Activated CD8-positive, alpha-beta memory T cell treated with anti-CD3 and anti-CD28 coated beads, Interleukin-2, amount 10 ng/mL, durations not matched to agents 7 days and 5 days (primary cell): ENCODE measurements at places on chromosomes 13 and 19. TPM values are rescaled to one million over a fixed set of nuclear protein-coding genes. Genes with fewer than 3 reads are reported as not detected.

GRCh38 chr19:47110521-47111005 is 3.0 kb downstream of the ZC3H4 start:
- peak; percentile 58 for DNase-seq

- DNase-seq, result no peak
Observed at GRCh38 chr13:30071969-30072817, 221.8 kb upstream of the UBL3 start.

The PRRG2 gene
- 0.49 TPM for total RNA-seq

DNA sequence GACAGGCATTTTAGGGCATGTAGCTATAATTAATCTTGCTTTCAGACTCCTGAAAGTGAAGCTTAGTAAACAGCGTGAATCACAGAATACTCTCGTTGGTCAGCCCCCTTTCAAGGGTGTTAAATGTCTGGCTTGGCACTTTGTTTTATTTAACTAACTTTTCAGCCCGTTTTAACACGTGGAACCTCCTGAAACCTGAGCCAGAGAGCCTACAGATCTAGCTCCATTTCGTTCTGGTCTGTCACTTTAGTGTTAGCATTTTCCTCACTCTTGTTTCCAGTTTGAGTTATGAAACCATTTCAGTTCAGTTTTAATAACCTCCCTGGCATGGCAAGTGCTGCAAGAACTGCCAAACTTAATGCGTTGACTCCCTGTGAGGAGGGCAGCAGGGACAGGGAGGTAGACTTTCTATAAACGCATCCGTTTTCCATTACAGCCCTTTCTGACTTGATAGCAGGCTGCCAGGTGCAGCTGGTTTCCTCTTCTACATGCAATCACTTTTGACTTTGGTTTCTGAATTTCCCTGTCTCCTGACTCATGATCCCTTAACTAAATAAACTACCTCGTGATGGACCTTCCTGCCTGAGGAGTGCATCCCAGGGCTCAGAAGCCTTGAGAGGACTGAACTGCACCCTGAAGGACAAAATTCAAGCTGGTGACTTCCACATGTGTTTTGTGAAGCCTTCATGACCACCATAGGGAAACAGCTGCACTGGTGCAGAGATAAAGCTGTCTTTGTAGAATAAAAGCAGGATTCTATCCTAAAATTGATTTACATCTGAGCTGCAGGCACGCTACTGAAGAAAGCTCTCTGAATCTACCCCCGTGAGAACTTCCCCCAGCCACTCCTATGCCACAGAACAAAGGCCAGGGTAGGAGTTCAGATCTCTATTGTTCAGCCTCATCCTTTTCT is 192.6 kb downstream of the DLEU7 start:
- DNase-seq, result no peak

- DNase-seq, result no peak
Observed at GRCh38 chr19:33293255-33294057, 8.9 kb downstream of the CEBPA start.

The ZNF729 gene
- total RNA-seq, result not detected

- no peak for DNase-seq
Observed at GRCh38 chr19:18807861-18808331, 16.8 kb upstream of the COMP start.

DNA sequence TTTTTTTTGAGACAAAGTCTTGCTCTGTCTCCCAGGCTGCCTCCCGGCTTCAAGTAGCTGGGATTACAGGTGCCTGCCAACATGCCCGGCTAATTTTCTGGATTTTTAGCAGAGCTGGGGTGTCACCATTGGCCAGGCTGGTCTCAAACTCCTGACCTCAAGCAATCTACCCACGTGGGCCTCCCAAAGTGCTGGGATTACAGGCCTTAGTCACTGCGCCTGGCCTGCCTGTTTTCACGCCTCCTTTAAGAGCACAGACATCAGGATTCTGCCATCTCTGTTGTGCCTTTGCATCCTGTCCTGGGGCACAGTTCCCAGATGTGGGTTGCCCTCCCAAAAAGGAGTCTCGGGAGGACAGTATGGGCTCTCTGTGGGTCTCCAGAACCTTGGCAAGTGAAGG is 2.5 kb upstream of the PRAM1 start:
- no peak for DNase-seq

DNA sequence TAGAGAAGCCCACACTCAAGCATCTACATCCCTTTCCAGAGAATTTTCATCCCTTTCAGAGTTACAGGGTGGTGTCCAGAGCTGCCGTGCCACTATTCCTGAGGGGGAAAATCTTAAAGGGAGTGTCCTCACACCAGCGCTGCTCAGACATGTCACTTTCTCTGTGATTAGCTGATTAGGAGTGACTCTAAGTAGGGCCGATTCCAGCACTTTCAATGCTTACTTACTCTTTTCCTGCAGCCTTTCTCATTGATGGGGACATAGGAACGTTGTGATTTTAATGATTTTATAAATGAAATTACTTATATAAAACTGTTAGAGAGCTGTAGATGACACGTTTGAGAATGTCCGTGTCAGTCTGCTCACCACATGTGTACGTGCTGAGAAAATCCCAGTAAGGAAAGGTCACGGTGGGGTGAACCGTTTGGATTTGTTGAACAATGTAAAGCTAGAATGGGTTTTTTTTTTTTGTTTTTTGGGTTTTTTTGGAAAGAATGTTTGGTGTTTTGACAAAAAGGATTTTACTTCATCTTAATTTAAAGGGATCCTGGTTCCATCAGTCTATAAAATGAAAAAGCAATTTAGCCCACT is 56.6 kb upstream of the SPATA13 start:
- no peak for DNase-seq

The IGFL1 gene
- not detected for total RNA-seq

GRCh38 chr19:16301999-16302694 is 22.5 kb upstream of the KLF2 start:
- no peak for DNase-seq

DNA sequence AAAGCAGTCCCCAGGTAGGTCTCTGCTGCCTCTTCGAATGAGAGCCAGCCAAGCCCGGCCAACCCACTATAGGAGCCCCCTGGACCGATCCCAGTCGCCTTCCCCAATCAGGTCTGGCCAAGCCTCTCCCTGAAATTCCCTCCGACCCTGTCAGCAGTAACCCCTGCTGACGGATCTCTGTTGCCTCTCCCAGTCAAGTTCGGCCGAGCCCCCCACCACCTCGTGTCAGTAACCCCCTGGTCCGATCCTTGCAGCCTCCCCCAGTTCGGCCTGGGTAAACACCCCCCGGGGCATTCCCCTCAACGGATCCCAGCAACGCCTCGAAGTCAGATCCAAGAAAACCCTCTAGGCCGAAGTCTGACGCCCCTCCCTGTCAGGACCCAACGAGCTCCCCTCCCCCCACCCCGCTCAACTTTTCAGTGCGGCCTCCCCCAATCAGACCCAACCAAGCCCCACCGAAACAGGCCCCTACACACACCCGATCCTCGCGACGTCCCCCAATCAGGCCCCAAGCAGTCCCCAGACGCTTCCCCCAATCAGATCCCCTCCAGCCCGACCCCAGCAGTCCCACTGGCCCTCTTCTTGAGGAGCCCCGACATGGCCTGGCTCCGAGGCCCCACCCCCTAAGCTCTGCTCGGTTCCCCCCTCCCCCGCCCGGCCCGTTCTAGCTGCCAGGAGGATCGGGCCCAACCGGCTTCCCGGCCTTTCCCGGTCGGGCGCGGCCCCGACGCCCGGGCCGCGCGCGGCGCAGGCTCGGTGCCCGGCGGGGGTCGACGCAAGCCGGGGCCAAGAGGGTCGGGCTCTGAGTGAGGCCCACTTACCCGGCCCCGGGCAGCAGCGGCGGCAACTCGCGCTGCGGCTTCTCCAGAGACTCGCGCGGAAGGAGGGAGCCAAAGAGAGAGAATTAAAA is 1.8 kb downstream of the TNPO2 start:
- peak; percentile 76 for DNase-seq

DNA sequence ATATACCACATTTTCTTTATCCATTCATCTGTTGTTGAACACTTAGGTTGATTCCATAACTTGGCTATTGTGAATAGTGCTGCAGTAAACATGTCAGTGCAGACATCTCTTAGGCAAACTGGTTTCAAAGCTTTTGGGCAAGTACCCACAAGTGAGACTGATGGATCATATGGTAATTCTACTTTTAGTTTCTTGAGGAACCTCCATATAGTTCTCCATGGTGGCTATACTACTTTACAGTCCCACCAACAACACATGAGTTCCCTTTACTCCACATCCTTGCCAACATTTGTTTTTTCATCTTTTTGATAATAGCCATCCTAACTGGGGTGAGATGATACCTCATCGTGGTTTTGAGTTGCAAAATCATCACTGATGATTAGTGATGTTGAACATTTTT is 8.5 kb downstream of the CYSLTR2 start:
- DNase-seq, result no peak

DNA sequence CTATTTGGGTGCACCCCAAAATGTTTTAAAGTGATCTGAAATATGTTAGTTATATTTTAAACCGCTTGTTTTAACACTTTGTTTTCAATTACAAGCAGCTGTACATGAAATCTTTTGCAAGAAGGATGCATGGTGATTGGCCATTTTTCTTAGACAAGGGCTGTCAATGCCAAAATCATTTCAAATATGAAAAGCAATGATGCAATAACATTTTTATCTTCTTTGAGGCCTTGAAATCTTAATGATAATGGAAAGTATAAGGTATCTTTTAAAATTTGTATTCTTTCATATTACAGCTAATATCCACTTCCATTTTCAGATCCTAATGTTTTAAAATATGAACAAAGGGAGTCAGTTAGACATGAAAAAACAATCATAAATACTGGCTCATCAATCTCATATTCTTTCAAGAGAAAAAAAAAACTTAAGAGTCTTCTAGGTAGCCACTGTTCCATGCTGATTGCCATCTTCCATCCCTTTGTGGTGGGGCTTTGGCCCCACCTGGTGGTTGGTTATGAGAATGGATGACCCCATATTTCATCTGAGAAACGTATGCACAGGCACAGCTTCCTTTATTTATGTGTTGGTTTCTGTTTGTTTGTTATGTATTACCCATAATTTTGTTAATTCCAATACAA is 330.3 kb upstream of the MIR17HG start:
- no peak for DNase-seq

GRCh38 chr19:48206397-48207093 is 36.1 kb downstream of the ZSWIM9 start:
- no peak for DNase-seq

DNA sequence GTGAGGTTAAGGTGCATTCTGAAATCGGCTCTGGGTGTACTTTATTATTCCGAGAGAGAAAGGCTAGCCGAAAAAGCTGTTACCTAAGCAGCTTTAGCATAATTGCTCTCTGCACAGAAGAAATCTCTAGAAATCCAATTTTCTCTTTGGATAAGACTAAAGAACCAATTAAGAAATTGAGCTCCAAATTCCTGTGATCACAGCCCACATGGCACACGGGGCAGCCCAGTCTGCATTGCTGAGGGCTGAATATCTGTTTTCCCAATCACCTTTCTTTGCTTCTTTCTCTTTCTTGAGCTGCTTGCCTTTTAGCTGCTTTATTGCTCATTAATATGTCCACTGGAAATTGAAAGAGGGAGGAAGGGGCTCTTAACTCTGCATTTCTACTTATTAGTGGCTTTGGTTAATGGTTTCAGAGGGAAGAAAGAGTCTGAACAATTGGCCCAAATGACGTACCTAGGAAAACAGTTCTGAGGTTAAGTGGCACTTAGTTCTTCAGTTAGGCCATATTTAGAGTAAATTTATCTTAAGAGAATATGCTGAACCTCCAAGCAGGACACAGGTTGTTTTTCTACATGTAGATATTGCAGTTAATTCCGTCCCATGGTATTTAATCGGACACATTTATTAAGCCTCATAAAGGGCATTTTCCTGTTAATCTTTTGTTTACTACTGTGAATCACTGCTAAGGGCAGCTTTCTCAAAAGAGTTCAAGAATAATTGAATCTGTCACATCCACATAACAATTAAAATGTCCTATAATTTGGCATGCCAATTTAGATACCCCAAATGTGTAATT is 265.7 kb downstream of the ABCC4 start:
- no peak for DNase-seq

DNA sequence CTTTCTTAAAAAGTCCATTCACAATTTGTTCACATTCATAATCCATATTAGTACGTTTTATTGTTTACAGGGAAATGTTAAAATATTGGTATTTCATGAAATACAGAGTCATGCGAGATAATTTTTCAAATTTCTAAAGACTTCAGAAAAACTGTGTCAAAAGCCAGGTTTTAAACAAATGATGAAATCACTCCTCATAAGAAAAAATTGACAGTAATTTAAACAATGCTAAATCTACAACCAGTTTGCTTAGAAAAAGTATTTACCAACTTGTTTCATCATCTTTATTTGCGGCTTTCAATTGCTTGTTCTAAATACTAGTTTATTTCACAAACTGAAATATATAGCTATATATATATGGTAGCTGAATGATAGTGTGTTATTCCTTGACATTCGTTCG is 1.2 kb upstream of the NALCN start:
- no peak for DNase-seq

The TMEM190 gene
- not detected for total RNA-seq

The HPN gene
- total RNA-seq, result not detected

The NCAN gene
- 0.05 TPM for total RNA-seq

GRCh38 chr13:75360170-75360569 is 121.8 kb downstream of the TBC1D4 start:
- DNase-seq, result no peak

DNA sequence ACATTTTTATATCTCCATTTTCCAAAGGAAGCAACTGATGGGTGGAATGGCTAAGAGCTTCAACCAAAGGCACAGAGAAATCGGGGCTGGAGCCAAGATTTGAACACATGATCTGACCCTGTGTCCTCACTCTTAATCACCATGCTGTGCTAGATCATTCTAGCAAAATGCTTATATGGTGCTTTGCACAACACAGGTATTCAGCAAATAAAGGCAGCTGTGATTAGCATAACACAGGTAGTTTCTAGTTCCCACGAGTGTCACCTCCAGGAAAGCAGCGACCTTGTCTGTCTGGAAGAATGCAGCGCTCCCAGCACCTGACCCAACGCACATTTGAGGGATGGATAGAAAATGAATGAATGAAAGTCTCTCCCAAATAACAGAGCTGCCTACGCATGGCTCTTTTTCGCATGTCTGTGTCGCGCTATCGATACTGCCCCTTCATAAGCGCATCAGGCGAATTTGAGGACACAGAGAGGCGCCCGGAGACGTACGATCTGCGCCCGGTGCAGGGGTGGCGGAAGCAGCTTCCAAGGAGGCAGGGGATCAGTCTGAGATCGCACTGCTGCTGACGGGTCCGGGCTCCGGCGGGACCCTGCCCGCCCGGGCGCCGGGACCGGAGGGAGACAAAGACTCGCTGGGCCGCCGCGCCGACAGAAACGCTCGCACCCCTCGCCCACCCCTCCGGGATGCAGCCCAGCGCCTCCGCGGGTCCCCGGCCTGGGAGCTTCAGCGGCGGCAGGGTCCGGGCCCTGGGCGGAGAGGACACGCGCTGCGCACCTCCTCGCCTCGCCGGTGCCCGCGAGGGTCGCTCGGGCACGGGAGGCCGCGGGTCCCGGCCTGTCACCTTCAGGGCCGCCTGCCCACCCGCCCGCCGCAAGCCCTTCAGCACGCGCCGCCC is 609 bp downstream of the EPS15L1 start:
- peak; percentile 59 for DNase-seq

The LRP3 gene
- not detected for total RNA-seq

- no peak for DNase-seq
Observed at GRCh38 chr13:66348745-66349690, 881.1 kb downstream of the PCDH9 start.

The VSTM2B gene
- not detected for total RNA-seq

GRCh38 chr13:108915095-108915633 is 285.8 kb downstream of the MYO16 start:
- DNase-seq, result no peak

GRCh38 chr13:112874751-112875300 is 94.2 kb upstream of the MCF2L start:
- no peak for DNase-seq

GRCh38 chr19:46976845-46977320 is 42.8 kb upstream of the NPAS1 start:
- DNase-seq, result no peak
